SK-N-SH treated with all-trans-retinoic acid at 6 μM for 48 hours (cell line): ENCODE measurements at places on chromosomes 3 and 15.

DNA sequence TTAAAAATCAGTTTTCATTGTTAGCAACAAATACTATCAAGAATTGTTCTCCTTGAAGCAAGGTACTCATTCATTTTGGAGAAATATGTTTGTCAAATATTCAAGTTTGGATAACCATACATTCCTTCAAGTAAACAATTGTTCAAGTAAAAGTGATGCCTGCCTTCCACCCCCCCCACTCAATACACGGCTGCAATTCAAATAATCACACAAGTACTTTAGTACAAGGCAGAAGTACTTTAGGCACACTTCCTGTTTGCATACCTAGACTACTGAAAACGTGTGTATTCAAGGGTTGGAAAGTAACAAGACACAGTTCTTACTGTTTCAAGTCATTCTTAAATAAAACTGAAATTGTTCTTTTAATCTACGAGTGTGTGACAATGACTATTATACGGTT, 45.4 kb downstream of the TJP1 start:
- no peak for ATAC-seq

DNA sequence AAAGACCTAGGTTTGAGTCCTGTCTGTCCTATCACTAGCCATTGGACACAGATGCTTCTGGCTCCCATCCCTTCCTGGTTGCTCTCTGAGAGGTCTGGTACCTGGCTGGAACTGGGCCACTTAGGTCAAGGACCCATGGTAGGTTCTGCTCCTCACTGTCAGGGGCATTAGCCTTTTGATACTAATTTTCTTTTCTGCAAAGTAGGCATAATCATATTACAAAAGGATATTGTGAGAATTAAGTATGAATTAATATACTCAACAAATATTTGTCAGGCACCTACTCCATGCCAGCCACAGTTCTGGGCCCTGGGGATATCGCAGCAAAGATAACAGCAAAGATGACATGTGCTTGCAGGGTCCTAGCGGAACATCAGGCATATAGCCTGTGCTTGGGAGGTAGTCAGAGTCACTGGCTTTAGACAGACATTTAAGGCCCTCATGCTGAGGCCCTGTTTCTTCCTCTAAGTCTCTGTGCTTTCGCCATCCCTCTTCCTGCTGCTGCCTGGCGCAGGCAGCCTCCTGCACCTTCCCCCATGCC, 25.6 kb upstream of the LCTL start:
- ATAC-seq: no peak

DNA sequence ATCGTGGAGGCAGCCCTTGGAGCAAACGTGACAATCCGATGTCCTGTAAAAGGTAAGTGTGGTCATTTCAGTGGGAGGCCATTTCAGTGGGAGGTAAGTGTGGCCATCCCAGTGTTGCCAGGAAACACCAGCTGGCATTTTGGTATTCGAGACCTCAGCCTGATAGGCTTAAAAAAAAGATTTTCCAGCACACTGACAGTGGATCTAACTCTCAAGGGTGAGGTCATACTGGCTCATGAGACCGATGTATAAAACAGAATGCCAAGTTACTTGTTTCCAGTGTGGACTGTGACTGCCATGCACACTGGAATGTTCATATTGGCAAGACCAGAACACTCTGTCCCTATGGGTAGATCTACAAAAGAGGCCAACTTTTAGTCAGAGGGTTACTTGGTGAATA, 244.4 kb upstream of the GOLGA6L4 start:
- ATAC-seq: no peak

DNA sequence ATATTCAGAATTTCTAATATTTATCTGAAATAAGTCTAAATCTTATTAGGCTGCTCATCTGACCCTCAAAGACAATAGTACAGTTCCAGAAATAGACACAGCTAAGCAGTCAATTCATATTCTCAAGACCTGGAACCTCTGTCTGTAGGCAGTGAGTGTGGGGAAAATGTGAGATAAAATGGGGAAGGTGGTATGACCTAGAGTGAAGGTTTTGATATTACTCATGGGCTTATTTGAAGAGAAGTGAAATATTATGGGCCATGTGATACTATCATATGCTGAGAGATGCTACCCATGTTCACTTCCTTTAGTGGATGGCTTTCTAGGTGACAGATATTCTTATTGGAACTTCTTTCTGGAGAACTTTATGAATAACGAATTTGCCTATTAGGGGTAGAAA, 33.5 kb downstream of the TGFBR2 start:
- ATAC-seq: no peak

- ATAC-seq: no peak
Observed at GRCh38 chr3:42288385-42288784, 22.4 kb upstream of the CCK start.

GRCh38 chr3:177751770-177752169, 554.5 kb upstream of the TBL1XR1 start:
- ATAC-seq: no peak

DNA sequence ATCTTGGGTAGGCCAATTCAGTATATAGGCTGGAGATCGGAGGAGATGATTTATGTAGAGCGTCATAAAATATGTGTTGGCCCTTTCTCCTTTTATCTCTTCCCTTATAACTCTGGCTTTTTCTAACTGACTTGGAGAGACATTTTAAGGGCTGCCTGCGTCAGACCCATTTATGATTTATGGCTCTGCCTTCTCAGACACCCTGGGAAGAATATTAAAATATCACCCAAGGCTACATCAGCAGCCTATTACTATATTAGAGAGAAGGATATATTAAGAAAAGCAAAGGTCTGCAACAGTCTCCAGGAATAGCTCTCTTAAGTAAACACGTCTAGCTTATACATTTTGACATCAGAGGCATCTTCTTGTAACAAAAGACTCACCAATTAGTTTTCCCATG, 179.4 kb downstream of the SV2B start:
- ATAC-seq: no peak

- ATAC-seq: peak; percentile 56
Observed at GRCh38 chr15:79635897-79636561, 203.9 kb downstream of the MINAR1 start.

DNA sequence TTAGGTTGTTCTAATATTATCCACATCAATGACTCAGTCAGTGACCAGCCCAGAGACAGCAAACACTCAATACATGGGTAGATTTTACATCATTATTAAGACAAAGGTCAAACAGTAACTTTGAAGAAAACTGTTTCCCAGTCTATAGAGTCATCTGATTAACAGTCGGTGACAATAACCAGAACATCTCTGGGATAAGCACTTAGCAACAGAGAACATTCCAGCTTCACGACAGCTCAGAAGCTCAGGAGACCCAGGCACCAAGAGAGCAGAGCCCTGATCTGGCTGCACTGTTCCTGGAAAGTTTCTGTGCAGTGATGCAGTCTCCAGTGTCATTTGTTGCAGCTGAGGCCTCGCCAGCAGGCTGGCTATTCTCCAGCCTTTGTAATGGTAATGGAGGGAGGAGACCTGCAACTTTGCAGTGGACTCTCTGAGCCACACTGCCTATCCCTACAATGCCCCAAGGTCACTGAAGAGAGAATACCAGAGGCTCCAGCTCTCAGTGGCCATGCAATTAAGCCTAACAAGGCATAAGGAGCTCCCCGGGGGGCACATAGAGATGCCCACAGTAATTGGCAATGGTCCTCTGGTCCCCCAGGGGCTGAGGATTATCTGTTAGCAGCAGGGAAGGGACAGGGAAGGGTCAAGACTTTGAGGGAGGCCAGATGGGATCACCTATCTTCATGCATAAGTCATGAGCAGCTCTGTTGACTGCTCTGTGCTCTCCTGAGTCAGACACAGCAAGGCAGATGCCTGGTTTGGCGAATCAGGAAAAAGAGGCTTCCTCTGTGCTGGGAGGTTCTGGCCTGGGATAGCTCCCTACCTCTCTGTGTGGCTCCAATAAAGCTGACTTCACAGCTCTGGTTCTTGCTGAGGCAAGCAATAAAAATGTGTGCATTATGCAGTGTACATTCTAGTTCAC, 163.6 kb downstream of the CTNNB1 start:
- peak; percentile 92 for ATAC-seq

DNA sequence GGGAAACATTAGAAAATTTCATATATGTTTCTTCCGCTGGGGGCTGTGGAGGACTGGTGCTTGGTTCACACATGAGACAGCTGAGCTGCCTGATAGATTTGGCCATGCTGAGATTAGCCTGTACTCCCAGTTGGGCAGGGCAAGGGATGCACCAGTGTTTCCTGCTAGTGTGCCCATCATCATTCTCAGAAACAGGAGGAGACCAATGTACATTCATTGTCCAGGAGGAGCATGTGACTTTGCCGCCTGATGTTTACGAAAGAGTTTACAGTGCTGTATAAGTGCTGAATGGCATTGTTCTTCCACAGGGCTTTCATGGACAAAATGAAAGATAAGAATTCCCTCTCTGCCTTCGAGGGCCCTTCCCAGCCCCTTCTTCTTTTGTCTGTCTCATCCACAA, 311.1 kb upstream of the THBS1 start:
- ATAC-seq: no peak

DNA sequence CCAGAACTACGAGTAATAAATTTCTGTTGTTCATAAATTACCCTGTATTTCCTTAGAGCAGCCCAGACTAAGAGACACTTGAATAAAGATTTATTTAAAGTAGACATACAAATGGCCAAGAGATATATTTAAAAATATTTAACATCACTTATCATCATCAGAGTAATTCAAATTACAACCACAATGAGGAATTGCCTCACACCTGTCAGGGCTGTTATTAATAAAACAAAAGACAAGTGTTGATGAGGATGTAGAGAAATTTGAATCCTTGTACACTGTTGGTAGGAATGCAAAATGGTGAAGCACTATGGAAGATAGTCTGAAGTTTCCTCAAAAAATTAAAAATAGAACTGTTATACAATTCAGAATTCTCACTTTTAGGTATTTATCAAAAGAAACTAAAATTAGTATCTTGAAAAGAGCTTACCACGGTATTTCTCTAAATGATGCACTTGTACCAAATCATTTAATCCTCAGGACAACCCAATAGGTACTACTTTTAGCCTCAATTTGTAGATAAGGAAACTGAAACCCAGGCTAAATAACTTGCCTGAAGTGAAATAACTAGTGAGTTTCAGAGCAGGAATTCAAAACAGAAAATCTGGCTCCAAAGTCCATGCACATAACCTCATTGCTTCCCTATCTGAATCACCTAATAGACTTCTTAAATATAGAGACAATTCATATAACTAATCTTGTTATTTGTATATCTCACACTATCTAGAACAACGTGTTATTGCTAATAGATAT, 69.4 kb downstream of the ZBTB20 start:
- no peak for ATAC-seq

DNA sequence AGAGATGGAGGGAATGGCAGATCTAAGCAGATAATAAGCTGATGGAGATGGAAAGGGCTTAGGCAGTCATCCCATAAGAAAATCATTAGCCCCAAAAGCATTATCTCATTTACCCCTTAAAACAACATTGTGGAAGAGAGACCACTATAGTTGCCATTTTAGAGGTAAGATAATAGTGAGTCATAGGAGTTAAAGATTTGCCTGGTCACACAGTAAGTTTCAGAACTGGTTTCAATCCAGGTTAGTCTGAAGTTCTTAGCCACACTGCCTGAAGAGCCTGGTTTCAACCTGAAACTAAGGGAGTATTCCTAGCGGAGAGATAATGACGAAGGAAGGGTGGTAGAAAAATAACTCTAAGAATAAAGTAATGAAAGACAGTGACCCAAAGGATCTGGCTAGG, 13.0 kb upstream of the UBR1 start:
- no peak for ATAC-seq

DNA sequence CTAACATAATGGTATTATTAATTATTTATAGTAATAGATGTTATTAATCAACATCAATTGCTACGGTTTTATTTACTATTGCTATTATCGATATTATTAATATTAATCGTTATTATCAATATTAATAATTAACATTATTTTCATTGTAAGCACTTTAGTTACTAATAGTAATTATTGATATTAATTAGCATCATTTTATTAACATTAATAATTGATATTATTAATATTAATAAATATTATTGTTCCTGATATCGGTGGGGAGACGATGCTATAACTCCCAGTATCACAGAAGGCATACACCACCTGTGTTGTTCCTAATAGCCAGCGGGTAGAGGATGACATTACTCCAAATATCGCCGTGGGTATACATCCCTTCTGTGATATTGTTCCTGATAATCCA, 335.5 kb downstream of the MEX3B start:
- ATAC-seq: no peak

- ATAC-seq: no peak
Observed at GRCh38 chr3:51860703-51861665, at the start of gene IQCF2. IQCF2 (plus strand) TSS chr3:51861615; CDS start chr3:51861667, 52 bp downstream.

DNA sequence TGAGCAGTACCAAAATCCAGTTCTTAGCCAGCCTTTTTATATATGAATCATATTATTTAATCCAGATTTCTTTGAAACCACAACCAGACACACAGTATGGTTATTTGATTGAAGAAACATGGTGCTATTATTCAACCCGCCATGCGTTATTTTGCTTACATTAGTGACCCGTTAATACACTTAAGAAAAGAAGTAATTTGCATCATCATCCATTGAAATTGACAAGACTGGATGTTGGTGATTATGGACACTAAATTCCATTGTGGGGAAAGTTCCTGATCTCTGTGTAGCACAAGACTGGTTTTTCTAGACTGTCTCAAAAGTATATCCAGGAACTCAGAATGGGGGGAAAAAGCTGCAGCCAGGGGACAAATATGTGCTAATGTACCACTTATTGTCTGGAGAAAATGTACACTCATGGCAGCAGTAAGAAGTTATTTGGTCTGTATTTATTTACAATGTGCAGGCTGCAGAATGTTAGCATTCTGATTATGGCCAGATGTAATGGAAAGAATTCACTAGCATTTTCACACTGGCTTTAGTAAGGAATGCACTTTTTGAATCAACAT, 80.3 kb downstream of the FILIP1L start:
- ATAC-seq: peak; percentile 65

DNA sequence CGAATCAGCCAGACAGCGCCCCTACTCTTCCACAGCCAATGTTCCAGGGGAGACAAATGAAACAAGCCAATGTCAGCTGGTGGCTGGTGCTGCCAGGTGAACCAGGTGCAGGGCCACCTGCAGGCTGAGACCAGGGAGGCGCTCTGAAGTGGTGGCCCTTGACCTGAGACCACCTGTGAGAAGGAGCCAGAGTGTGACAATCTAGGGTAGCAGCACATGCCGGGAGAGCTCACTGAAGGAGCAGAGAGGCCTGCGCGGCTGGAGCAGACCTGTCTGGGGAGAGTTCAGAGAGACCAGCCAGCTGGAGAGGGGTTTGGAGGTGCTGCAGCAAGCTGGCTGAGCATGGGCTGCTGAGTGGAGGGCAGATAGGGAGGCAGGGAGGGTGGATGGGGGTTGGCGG, 693 bp upstream of the STAB1 start:
- ATAC-seq: no peak; the same call in 2 of the 3 replicates

DNA sequence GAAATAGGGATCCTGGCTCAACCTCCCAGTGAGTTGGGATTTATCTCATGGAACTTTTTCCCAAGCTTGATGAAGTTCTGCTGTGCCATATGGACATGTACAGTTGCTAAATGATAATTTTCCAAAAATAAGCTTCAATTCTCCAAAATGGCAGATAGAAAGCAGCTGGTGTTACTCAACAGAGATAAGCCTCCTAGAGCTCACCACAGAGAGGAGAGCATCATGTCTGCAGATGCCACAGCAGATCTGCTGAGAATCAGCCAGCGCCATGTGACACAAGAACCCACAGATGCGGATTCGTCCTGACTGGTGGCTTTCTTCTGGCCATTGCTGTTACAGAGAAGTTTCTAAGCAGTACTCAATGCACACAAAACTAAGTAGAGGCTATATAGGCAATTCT, 50.6 kb downstream of the AGTR1 start:
- no peak for ATAC-seq
